SK-N-MC (cell line): ENCODE measurements at places on chromosomes 2 and 18.

- DNase-seq = no peak
These were observed 135.7 kb downstream of the OTX1 start for GRCh38 chr2:63186331-63186730.

- DNase-seq = no peak
These were observed 65.6 kb downstream of the NOL4 start for GRCh38 chr18:34158881-34159690.

- no peak for DNase-seq
These were observed 83.5 kb downstream of the NFATC1 start for GRCh38 chr18:79479116-79479760.

DNA sequence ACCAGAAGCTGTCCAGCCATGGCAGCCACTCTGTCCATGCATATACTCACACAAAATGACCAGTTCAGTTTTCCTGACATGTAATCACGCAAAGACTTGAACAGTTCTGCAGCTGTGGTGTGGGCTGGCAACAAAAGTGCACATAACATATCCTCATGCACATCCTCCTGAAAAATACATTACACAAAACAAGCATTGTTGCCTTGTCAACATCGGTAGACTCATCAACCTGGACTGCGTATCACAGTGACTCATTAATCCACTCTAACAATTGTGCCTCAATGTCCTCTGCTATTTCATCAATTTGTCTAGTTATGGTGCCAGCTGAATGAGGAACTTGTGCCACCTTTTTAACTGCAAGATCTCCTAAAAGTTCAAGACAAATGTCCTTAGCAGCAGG is 19.5 kb downstream of the RBKS start:
- no peak for DNase-seq

- DNase-seq = no peak
These were observed 298.2 kb downstream of the TCF4 start for GRCh38 chr18:55289775-55290174.

GRCh38 chr2:209771474-209772289 is at the start of gene UNC80:
TSS of gene UNC80 (plus strand) at chr2:209771832. CDS start at chr2:209772073, 241 bp downstream.
- DNase-seq = no peak

DNA sequence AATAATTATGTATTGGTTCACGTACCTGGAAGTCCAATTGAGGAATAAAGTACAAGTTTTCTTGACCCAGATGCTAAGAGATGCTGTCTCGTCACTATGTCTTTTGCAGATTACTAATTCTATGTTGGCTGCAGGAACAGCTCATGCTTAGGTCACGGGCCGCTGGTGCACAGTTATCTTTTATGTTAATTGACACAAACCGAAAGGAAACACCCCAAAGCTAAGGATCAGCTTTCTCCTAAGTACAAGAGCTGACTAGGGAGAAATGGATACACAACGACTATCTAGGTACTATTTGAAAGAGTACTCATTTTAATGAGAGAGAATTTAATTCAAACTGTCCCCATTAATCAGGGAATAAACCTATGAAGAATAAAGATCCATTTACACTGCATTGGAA is 217.7 kb upstream of the SLC35G4 start:
- DNase-seq = no peak

DNA sequence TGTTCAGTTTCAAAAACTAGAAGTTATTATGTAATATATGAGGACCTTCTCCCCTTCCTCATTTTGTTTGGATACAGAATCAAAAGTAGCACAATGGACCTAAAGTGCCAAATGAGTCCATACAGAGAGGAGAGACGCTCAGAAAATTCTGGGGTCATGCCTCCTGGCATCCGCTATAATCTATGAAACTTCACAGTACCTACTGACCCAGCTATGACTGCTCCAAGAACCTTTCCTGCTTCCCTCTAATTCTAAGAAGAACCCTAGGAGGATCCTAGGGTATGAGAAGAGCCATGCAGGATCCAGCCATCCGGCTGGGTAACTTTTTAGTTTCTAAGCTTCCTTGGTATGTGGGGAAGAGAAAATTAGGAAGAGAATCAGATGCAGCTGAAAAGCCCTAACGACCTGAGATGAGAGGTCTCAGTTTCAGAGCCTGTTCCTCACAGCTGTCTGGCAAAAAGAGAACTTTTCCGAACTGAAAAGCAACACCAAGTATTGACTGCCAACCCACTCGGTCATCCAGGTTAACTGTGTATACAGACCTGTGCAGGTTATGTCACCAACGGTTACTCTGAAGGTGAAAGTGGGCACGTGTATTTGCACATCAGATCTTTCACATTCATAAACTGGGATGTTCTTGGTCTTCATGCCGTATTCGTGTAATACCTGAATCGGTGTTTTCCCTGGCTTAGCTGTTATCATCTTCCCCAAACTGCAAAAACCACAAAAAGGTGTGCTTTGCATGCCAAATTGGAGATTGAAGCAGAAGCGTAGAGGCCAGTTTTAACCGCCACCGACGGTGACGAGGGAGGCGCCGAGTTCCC is 1.1 kb downstream of the PRKRA start:
- DNase-seq = no peak

- DNase-seq = no peak
These were observed 489.7 kb downstream of the EIPR1 start for GRCh38 chr2:2887772-2888387.

DNA sequence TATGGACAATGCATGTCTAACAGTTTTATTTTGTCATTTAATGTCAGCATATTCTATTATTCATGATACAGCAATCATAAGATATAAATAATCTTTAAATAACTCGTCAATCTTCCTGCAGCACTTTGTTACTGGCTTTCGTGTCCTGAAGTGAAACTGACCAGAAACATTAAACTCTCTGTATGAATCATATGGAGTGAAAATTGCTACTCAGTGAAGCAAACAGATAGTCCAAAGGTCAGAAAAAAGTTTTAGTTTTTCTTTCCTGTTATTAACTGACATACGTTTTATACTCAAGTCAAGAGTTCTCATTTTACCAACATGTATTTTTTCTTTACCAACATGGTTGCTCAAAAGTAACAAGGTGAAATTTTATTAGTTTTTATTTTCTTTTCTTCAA is 106.8 kb upstream of the GALNT5 start:
- no peak for DNase-seq

GRCh38 chr2:63740943-63741342 is 100.8 kb upstream of the UGP2 start:
- DNase-seq = no peak

GRCh38 chr2:131125195-131125757 is 20.1 kb downstream of the PLEKHB2 start:
- DNase-seq = no peak

- no peak for DNase-seq
These were observed 292.4 kb downstream of the SS18 start for GRCh38 chr18:25798046-25798445.

- DNase-seq = no peak
These were observed 995 bp upstream of the RTN4 start for GRCh38 chr2:55051026-55051866.

- DNase-seq = no peak
These were observed 56.1 kb upstream of the FHL2 start for GRCh38 chr2:105454801-105455485.

GRCh38 chr2:7646661-7647060 is 729.4 kb downstream of the RNF144A start:
- DNase-seq = no peak

DNA sequence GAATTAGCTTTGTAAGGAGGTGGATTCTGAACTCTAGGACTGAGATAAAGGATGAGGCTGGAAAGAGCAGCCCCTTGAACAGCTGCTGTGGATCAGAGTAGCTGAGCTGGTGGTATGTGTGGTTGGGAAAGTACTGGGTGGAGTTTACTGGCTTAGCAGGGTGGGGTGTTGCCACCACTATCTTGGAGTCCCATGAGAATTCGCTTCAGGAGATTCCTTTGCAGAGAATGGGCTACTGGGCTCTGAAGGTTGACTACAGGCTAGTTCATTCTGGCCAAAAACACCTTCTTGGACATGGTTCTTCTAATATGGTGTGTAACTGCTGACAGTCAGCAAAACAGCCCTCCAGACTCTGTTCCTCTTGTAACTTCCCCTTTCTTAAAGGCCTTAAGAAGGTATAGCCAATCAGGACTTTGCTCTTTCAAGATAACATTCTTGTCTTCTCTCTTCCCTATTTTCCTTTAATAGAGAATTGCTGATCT is 52.7 kb downstream of the TET3 start:
- DNase-seq = peak; percentile 18

DNA sequence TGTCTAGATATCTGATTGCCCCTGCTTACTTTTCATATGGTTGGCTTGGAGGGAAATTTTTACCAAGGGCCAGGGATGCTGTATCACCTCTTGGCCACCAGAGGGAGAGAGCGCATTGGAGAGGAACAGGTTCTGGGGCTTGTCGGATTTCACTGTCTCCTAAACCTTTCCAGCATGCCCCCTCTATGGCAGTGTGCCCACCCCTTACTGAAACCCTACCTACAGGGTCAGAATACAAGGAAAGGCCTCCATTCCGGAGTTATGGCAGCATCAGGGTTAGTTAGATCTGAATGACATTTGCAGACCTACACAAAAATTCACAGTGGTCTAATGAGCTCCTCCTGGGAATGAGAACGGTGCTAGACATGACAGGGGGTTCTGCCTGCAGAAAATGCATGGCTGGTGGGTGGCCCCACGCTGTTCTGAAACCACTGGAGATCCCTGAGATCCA is 5.8 kb downstream of the SLC14A2 start:
- DNase-seq = peak; percentile 14

DNA sequence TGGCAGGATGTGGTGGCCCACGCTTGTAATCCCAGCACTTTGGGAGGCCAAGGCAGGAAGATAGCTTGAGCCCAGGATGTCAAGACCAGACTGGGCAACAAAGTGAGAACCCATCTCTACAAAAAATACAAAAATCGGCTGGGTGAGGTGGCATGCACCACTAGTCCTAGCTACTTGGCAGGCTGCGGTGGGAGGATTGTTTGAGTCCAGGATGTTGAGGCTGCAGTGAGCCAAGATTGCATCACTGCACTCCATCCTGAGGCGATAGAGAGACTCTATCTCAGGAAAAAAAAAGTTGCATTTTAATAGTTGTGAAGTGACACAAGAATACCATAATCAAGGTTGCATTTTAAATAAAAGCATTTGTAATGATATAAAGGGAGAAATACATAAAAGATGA is 124.1 kb upstream of the SLC38A11 start:
- DNase-seq = no peak
